Suppressor macrophage treated with lipopolysaccharide for 4 hours (primary cell): ENCODE measurements at places on chromosomes 7 and 10.

DNA sequence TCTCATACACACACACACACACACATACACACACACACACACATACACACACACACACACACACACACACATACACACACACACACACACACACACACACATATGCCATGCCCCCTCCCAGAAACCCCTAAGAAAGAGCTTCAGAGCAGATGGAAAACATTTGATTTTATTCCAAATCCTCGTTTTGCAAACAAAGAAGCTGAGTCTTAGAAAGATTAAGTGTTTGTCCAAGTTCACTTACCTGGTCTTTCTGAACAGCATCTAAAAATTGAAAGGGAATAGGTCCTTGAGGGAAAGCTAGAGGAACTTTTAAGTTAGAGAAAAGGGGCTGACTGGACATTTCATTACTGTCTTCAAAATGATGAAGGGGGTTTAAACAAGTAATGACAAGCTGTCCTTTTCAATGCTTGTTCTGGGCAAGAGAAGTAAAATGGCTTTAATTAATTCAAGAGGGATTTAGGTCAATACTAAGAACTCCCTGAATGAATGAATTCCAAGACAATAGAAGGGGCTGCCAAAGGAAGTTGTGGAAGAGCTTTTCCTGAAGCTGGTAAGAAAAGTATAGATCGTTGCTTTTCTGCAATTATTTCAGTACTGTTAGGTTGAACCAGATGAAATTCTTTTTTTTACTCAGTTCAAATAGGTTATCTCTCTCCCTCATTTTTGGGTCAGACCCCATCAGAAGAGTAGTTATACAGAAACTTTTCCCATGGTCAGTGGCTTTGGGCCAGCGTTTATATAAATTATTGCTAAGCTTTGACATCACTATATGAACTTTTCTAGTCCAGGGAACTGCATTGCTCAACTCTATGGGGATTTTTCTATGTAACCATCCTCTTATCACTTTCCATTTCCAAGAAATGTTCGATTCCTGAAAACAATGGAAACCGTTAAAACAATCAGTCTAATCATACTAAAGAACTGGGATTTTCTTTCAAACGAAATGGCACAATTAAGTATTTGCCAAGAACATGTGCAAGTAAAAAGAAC is 261.4 kb downstream of the MTERF1 start:
- no peak for DNase-seq

DNA sequence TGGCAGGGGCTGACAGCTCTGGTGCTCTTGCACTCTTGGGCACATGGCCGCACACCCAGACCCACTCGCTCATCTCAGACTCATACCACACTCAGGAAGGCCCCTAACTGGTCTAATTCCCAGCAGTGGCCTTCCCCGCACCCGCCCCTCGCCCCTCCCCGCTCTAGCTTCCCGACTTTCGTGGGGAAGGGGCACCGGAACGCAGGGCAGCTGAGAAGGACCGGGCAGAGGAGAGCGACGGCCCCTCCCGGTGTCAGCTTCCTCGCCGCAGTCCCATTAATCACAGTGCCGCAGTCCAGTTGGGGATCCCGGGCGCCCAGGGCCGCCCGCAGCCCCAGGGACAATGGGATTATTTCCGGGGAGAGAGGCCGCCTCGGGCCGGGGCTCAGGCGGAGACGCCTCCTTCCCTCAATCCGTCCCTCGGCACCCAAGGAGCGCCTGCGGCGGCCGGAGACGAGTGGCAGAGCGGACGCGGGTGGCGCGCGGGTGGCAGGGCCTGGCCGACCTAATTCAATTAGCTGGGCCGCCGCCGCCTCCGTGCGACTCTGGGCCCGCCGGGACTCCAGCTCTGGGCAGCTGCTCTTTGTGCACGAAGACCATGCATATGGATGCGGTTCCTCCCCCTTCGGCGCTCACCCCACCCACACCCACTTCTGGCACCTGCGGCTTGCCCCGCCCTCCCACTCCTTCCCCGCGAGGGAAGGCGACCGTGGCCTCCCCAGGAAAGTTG is 7.8 kb upstream of the TLX1 start:
- no peak for DNase-seq

DNA sequence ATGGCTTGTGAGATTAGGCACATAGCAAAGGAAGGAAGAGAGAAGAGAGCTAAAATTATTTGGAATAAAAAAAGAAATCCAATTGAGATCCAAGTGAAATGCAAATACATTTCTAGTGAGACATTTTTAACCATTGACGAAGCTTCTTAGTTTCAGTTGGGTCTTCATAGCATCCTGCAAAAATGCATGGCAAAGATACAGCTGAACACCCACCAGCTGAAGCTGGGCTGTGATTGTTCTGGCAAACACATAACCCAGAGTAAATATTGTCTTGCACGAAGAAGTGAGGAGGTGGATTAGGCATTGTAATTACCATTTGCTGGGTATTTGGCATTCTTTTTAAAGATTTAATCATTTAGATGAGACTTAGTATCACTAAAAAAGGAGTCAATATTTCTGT is 409.4 kb downstream of the GRM8 start:
- no peak for DNase-seq

- DNase-seq = no peak
These were observed 203.6 kb upstream of the NPSR1 start for GRCh38 chr7:34454381-34454780.

DNA sequence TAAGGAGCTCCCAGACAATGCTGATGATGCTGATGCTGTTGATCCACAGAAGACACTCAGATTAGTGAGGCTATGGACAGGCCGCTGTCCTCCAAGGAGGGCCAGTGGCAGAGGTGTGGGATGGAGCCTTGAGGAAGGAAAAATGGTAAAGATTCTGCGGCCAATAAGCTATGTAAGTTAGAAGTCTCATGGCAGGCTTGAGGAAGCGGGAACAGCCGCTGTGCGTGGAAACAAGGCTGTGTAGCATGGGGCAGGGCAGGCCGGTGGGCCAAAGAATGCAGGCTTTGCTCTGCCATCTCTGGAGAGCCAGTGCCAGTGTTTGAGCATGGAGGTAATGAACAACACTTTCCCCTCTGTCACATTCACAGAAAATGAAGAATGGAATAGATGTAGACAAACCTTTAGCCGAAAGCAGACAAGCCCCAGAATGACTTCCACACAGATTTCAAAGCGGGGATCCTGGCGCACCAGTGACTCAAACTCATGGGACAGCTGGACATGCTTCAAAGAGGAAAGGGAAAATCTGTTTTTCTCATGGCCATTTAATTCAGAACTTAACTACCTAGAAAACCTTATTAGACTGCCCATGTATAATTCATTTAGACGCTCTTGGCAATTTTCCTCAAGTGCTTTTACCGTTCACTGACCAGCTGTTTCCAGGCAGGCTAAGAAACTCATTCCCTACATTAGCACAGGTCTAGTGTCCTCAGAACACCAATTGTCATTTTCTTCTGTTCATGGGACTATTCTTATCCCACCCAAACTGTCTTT is 16.9 kb upstream of the FIGNL1 start:
- DNase-seq = no peak

DNA sequence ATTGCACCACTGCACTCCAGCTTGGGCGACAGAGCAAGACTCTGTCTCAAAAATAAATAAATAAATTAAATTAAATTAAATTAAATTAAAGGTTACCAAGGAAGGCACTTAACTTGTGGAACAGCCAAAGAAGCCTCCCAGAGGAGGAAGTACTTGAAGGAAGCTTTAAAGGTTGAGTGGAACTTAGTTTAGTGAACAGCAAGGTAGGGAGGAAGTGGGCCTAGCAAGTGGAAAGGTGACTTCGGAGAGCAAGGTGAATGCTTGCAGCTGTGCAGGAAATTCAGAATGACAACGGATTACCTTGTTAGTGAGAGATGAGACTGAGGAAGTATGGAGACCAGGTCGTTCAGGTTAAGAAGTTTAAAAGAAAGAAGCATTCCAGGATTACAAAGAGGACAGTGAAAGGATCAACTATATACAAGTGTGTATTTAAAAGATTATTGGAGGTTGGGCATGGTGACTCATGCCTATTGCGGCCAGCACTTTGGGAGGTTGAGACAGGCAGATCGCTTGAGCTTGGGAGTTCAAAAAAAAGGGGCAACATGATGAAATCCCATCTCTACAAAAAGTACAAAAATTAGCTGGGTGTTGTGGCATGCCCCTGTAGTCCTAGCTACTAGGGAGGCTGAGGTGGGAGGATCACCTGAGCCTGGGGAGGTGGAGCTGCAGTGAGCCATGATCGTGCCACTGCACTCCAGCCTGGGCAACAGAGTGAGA is 12.8 kb upstream of the RPEL1 start:
- DNase-seq = no peak

GRCh38 chr7:99305473-99306260 is 20.0 kb upstream of the ARPC1A start:
- DNase-seq = peak; percentile 19

GRCh38 chr7:44961844-44962482 is 16.9 kb downstream of the MYO1G start:
- no peak for DNase-seq

DNA sequence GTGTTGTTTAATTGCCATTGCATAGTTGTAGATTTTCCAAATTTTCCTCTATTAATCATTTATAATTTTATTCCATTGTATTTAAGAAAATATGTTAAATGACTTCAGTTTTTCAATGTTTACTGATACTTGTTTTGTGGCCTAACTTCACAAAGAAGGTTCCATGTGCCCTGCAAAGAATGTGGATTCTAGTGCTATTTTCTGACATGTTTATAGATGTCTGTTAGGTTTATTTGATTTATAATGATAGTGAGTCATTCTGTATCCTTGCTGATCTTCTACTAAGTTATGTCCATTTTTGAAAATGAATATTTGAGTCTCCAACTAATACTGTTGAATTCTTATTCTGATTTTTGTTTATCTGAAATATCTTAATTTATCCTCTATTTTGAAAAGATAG is 369.0 kb downstream of the MAGI2 start:
- no peak for DNase-seq

- no peak for DNase-seq
These were observed 610.6 kb upstream of the NRP1 start for GRCh38 chr10:33945051-33945450.
